ENCODE measurements at places on chromosomes 1 and 21.

GRCh38 chr1:178066296-178066907, 27.5 kb upstream of the RASAL2 start:
- DNase-seq, result no peak

DNA sequence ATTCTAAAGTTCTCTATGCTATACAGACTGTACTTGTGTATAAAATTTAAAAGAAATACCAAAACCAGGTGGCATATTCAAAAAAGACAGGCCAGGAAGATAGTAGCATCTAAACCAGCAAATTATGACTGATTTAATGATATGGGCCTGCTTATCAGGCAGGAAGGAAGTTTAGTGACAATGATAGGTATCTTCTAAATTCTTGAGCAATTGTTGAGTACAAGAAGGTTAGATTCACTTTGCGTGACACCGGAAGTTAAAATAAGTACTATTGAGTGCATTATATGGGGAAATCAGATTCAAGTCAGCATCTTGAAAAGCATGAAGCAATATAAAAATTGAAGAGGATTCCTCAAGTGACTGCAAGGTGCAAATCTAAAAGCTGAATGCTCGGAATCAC, 186.8 kb upstream of the RGS18 start:
- DNase-seq, result no peak

DNA sequence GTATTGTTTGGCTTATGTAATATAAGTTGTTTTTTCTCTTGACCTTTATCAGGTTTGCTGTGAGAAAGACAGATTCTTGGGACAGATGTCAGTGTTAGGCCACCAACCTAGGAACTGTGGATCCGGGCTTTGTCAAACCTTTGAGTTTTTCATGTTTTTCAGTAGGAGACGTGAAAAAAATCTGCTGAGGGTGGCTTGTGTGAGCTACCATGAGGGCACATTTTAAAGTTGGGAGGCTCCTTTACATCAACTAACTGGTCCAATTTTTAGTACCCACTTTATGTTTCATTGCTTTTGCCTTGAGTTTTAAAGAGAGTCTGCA, 801 bp downstream of the RPS6KC1 start:
- no peak for DNase-seq

DNA sequence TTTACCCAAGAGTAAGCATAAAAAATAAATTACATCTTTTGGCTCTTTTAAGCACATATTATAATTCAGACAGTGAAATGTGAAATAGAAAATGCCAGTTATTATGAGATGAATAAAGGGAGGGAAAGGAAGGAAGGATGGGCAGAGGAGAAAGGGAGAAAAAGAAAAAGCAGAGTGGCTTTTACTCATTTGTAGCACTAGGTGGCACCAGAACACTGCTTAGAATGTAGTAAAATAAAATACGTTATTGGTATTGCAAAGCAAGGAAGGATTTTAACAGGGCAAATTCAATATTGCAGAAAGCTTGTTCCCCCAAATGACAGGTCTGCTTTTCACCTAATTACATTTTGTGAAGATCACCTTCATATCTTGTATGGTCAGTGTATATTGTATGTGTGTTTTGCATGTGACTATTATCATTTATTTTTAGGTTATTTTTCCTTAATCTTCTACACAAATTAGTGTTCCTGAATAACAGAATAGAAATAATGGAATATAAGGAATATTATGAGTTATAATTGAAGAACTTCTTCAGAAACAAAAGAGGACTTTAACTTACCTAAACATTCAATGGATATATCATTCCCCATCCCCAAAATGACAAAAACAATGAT, 9.1 kb upstream of the PCNX2 start:
- DNase-seq, result no peak

- DNase-seq, result no peak
Observed at GRCh38 chr1:36349241-36349671, 25.8 kb upstream of the EVA1B start.

DNA sequence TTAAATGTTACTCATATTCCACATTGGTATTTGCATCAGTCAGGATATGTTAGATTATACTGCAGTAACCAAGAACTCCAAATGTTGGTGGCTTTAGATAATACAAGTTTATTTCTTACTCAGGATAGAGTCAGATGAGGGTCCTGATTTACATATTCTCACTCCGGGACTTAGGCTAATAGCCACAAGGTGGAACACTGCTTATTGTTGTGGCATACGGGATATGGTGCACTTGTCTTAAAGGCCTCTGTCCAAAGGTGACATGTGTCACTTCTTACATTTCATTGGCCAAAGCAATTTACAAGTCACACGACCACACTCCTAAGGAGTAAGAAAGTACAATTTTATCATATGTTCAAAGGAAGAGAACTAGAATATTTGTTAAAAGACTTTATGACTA, 28.5 kb upstream of the ACADM start:
- DNase-seq, result no peak

DNA sequence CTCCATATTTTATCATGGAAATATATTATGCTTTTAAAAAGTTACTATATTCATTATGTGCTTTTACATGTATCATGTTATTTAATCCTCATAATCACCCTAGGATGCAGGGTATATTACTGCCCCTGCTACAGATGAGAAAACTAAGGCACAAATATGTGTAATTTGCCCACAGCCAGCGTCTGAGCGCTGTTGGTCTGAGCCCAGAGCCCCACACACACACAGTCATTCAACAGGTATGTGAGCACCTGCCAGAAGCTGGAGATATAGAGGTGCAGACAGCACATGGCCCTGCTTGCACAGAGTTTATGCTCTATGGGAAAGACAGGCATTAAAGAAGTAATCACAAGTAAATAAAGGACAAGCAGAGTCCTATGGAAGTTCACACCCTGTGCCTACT, 49.8 kb upstream of the SEC16B start:
- no peak for DNase-seq

- DNase-seq, result no peak
Observed at GRCh38 chr21:33229099-33229783, 497 bp upstream of the IFNAR2 start.

GRCh38 chr1:22142315-22143064, 407 bp downstream of the WNT4 start:
- DNase-seq, result no peak

- DNase-seq, result no peak
Observed at GRCh38 chr1:232558954-232559353, 71.0 kb downstream of the SIPA1L2 start.

DNA sequence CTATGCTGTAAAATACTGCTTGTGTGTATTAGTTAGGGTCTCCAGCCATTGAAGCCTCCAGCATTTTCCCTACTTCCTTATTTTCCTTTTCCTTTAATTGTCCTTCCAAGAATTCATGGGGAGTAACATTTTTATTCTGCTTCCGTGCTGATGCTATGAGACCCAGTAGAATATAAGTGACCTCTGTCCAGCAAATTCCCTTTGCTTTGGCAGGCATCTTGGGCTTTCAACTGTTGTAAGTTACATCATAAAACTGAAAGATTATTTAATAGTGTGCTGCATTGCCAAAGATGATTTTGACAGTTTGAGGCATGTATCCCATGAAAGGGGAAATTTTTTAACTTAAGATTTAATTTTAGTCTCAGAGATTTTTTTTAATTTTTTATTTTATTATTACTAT, 48.1 kb upstream of the B3GALT2 start:
- no peak for DNase-seq

GRCh38 chr1:72547412-72547811, 265.1 kb upstream of the NEGR1 start:
- no peak for DNase-seq

DNA sequence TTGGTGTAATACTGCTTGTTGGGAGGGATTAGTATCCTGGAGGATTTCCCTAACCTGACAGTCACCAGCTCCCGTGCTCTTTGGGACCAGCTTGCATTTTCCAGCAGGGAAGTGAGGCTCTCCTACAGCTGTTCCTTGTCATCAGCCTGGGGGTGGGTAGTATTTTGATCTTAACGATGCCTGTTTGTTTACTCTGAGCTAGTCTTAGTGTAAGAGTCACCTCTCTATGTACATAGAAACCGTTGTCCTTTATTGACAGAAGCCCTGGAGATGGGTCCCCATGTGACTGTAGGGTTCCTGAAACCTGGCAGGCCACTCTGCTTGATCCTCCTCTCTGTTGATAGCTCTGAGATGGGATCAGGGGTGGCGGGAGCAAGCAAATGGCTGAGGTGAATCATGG, 58.0 kb downstream of the ACP6 start:
- no peak for DNase-seq

DNA sequence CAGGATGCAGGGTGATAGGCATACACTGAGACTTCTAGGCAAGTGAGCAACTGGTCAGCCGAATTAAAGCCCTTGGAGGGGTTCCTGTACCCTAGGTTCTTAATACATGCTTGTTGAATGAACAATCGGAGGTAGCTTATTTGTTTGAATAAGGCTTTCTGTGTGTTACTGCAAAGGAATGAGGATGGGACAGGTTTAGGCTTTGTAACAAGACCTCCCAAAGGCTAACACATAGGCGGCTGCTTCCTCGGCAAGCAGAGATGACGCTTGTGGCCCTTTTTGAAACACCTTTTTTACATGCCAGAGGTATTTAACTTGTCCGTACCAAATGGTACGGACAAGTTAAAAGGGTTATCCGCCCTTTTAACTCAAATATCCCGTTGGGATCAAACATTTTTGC, 511.6 kb downstream of the KIF26B start:
- no peak for DNase-seq

GRCh38 chr21:46503922-46504550, 45.3 kb downstream of the DIP2A start:
- no peak for DNase-seq

DNA sequence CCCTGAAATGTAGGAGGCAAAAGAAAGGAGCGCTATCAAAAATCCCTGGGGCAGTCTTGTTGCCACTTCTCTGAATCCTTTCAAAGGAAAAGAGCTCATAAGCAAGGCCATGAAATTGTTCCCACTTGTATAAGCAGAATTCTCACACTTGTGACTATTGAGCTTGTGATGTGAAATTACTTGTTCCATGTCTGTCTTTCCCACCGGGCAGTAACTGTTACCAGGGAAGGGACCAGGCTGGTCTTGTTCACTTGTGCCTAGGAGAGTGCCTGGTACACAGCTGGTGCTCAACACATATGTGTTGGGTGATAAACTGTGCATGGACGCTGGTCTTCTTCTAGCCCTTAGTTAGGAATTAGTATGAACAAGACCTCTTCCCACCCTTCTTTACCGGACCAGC, 150.6 kb downstream of the CDC7 start:
- DNase-seq, result no peak

DNA sequence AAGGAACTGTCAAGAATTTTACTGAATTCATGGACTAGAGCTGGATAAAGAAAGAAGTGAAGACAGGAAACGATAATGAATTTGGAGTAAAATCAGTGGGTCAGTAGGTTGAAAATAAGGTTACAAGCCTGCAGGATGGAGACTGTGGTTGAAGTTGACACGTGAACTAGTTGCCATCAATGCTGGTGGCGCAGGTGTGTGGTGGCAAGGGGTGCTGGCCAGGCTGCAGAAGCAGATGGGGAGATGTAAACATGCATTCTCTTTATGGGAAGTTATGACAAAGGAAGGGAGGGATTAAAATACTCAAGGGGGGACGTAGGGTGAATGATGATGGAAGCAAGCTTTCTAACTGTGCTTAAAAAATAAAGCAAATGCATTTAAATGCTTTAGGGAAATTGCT, 263.1 kb downstream of the KCNJ6 start:
- DNase-seq, result no peak

- DNase-seq, result no peak
Observed at GRCh38 chr1:223083831-223084230, 59.2 kb downstream of the TLR5 start.

DNA sequence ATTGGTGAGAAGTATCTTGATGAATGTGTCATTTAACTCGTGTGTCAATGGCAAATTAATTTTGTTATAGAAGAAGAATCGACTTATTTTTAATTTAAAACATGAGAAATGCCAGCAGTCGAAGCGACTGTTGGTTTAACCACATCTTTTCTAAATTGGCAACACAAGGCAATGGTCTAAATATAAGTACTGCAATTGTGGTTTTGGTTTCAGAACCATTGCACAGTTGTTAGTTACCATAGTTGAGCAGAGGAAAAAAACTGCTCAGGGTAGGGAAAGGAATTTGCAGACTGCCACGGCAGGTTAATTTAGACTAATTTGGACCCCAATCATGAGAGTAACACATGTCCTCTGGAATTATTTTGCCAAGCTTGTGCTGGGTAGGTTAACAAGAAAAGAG, 185.6 kb upstream of the RUNX1 start:
- DNase-seq, result no peak

- DNase-seq, result no peak
Observed at GRCh38 chr21:37421306-37421705, 54.7 kb downstream of the DYRK1A start.

GRCh38 chr21:39137248-39138178, 45.7 kb downstream of the PSMG1 start:
- DNase-seq, result no peak

GRCh38 chr1:7527733-7528045, 243.4 kb upstream of the VAMP3 start:
- DNase-seq, result no peak

DNA sequence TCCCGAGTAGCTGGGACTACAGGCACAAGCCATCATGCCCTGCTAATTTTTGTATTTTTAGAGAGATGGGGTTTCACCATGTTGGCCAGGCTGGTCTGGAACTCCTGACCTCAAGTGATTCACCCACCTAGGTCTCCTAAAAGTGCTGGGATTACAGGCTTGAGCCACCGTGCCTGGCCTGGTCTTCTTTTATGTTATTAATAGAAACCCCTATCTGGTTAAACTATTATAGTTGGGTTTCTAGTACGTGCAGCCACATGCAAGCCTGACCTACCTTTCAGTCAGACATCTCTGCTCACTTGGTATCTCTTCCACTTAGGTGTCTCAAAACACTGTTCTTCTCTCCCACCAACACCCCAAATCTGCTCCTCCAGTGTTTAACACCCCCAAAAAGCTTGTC, 34.4 kb downstream of the PSEN2 start:
- no peak for DNase-seq

- DNase-seq, result no peak
Observed at GRCh38 chr1:109902204-109902985, 8.3 kb upstream of the CSF1 start.

GRCh38 chr1:75725861-75726361, 1.4 kb downstream of the ACADM start:
- no peak for DNase-seq

- no peak for DNase-seq
Observed at GRCh38 chr1:27011976-27012563, 580 bp downstream of the TENT5B start.

DNA sequence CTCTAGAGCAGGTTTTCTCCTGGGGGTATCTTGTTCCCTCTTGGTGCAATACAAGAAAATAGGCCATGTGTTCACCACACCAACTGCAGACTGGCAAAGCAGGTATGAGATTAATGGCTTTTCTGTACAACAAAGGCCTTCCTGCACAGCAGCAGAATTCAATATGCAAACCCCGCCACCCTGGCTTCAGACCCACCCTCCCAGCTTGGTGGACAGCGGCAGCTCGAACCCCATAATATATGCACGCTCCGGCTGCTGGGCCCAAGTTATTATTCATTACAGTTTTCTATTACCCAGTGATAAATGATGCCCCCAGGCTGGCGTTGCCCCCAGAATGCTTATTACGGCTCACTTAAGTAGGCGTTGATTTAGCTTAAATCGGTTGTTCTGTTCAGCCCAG, 144.2 kb downstream of the RRAGC start:
- DNase-seq, result no peak
